Activated CD4-positive, alpha-beta memory T cell treated with anti-CD3 and anti-CD28 coated beads, Interleukin-2, amount 10 ng/mL, durations not matched to agents 7 days and 5 days (primary cell): ENCODE measurements at places on chromosomes 7 and 10. TPM values are rescaled to one million over a fixed set of nuclear protein-coding genes. Genes with fewer than 3 reads are reported as not detected.

- no peak for DNase-seq
These were observed 3.1 kb downstream of the CPA1 start for GRCh38 chr7:130383187-130383980.

DNA sequence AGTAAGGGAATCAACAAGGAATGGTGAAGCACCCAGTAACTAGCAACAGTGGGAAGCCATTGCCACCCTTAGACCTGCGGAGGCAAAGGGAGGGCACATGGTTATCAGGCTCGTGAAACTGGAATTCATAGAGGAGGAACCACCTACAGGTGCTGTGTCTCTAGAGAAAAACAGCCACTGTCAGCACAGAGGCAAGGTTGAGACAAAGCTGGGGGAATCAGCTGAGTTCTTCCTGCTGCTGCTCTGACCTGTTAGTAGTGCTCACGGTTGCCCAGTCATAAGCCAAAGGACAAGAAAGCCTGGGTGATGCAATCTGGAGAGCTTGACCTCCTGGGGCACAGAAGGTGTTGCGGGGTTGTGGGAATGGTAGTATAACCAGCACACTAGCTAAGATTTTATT is 110.1 kb downstream of the TPST1 start:
- no peak for DNase-seq

DNA sequence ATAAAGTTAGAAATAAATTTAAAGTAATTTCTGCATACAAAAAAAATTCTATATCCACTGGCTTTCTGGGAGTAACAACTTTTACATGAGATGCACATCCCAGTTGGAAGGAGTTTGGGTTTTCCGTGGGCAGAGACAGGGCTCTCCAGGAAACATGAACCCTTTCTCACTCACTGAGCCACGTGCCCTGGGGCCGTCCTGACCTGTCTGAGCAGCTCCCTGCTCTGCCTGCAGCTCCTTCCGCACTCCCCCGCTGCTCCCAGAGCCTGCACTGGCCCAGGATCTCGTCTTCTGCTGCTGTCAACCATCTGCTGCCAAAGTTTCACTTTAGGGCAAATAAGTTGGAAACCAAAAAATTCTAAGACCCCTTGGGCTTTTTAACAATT is 169.1 kb downstream of the DIP2C start:
- no peak for DNase-seq

DNA sequence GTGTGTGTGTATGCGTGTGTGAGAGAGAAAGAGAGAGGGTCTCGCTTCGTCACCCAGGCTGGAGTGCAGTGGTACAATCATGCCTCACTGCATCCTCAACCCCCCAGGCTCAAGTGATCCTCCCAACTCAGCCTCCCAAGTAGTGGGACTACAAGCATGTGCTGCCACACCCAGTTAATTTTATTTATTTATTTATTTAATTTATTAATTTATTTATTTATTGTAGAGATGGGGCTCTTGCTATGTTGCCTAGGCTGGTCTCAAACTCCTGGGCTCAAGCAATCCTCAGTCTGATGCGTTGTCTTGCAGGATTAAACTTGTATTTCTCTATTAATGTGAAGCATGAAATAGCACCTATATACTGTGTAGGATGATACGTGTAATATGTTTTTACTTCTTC is 21.8 kb upstream of the POU6F2 start:
- DNase-seq, result no peak

- no peak for DNase-seq
These were observed 111.2 kb upstream of the TMEM72 start for GRCh38 chr10:44799966-44800365.

DNA sequence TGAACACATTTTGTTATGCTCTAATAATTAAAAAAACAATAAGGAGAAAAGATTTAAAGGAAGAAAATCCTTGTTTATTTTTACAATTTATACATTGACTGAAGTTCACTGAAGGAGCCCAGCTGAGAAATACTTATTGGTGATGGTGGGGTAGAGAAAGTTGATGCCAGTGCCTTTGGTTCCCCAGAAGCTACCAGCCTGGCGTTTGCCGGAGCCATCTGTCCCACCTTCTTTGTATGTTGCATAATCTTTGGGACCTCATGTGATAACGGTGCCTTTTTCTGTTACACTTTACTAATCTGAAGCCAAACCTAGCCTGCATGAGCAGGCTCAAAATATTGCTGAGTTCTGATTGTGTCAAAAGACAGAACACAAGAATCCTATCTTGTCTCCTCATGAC is 22.7 kb downstream of the ZNF365 start:
- no peak for DNase-seq

TUBAL3 gene
- total RNA-seq, result not detected

MACC1 gene
- 0.20 TPM for total RNA-seq

RFC2 gene
- 52.5 TPM for total RNA-seq
